Glutamatergic neuron (in vitro differentiated cells): ENCODE measurements at places on chromosomes 6 and 20. TPM values are rescaled to one million over a fixed set of nuclear protein-coding genes. Genes with fewer than 3 reads are reported as not detected.

DNA sequence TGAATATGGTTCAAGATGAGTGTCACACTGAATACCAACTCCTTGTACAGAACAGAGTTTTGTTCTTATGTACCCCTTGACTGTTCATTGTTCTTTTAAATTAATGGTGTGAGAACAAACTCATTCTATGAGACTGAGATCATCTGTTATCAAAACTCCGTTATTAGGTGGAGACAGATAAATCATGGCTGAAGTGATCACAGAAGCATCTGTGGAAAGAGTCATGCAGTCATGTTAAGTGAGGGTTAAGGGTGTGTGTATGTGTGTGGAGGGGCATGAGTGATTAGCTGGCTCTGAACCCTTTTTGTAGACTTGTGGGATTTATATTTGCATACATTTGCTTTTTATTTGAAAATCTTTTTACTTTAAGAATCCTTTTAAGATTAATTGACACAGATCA lies 24.7 kb downstream of the ADGRG6 start:
- DNase-seq, result no peak
- no peaks in the 10 kb centered on the region for H3K36me3 ChIP-seq
- no peak overlapping the region for H3K27ac ChIP-seq
- H3K27me3 ChIP-seq, result no peaks in the 10 kb centered on the region
- no peak overlapping the region for H3K4me3 ChIP-seq

DNA sequence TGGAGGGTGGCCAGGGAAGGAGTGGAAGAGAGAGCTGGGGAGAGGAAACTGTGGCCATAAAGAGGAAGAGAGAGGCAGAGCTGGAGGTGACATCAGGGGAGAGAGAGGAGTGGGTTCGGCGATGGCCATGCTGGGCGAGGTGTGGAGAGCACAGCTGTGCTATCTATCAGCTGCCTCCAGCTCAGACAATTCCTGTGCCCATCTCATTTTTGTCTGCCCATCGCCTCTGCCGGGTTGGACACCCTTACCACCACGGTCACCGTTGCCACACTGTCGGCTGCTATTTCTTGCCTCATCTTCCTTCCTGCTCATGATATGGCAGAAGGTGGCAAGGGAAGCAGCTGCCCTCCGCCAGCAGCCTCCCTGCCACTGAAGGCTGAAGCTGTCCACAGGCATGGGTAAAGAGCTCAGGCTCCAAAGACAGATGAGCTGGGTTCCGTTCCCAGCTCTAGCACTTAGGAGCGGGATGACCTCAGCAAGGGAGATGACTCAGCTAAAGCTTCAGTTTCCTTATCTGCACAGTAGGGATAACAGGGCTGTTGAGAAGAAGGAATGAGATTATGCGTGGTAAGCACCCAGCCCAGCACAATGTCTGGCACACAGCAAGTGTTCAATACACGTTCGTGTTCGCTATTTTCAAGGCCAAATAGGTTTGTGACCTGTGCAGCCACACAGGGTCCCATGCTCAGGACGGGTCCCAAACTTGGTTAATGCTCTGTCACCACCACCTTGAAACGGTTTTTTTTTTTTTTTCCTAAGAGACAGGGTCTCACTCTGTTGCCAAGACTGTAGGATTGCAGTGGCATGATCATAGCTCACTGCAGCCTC lies 21.9 kb upstream of the TAF8 start:
- DNase-seq, result no peak
- H3K27ac ChIP-seq, result no peak overlapping the region
- no peak overlapping the region for H3K4me3 ChIP-seq
- no peaks in the 10 kb centered on the region for H3K36me3 ChIP-seq

DNA sequence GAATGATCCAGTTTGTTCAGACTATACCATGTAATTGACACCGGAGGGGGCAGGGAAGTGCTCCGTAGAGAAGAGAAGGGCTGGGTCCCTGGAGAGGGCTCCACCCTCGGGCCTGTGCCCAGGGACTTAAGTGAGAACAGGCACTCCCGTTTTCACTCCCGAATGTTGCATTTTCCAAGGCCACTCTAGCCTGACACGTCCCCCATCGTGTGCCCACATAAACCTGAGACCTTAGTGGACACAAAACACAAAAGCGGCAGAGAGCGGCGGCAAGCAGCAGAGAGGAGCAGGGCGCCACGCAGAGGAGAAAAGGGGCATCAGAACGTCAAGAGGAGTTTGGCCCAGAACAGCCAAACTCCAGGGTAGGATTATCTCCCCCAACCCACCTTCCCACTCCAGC lies 1405.1 kb downstream of the GRIK2 start:
- peak overlapping the region; percentile 53 for H3K27ac ChIP-seq
- no peaks in the 10 kb centered on the region for H3K27me3 ChIP-seq
- H3K4me1 ChIP-seq, result peaks cover 10% of the 10 kb centered on the region
- no peaks in the 10 kb centered on the region for H3K36me3 ChIP-seq

DNA sequence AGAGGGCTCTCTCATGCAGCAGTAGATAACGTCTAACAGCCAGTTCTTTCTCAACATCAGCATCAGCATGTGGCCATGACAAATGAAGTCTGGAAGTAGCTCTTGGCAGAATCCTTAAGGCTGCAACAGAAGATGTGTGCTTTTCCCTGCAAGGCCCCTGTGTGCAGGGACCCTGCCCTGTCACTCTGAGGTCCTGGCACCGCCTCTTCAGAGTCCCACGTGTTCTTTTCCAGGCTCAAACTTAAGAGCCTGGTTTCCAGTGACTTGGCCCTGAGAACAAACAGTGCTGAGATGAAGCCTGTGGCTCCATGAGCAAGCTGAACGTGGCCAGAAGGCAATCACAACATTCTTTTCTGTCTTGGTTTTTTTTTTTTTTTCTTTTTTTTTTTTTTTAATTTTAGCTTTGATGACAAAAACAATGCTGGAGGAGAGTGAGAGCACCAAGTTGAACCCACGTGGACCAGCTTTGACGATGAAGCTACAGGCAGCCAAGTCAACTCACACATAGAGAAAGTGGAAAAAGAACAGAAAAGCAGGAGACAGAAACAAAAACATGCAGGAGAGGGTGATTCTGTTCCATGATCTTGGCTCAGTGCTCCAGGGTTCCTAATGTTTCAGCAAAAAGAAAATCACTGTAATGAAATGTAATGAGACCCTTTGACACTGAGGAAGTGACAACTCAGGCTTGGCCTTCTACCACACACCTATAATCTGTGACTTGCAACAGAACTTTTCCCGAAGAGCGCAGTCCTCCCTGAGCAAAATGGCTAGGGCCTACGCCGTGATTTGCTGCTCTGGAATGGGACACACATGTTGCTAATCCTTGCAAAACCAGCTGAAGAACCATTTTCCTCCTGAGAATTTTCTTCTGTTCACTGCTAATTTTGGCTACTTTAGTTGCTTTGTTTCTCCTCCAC lies 86.1 kb downstream of the FOXC1 start:
- no peak for DNase-seq
- no peak overlapping the region for H3K27ac ChIP-seq
- H3K4me1 ChIP-seq, result peaks cover 2% of the 10 kb centered on the region
- H3K27me3 ChIP-seq, result no peaks in the 10 kb centered on the region
- H3K36me3 ChIP-seq, result peaks cover 6% of the 10 kb centered on the region

- H3K27me3 ChIP-seq, result peaks cover 3% of the 10 kb centered on the region
- H3K4me1 ChIP-seq, result peaks cover 4% of the 10 kb centered on the region
- no peak for DNase-seq
- no peaks in the 10 kb centered on the region for H3K36me3 ChIP-seq
Observed at GRCh38 chr6:75855052-75855451, 106.0 kb downstream of the MYO6 start.

- no peak for DNase-seq
- H3K27me3 ChIP-seq, result no peaks in the 10 kb centered on the region
- H3K4me3 ChIP-seq, result peak overlapping the region; percentile 90
- H3K36me3 ChIP-seq, result no peaks in the 10 kb centered on the region
- peaks cover 11% of the 10 kb centered on the region for H3K4me1 ChIP-seq
Observed at GRCh38 chr6:26401389-26401986, 587 bp upstream of the BTN3A1 start.

- H3K4me3 ChIP-seq, result no peak overlapping the region
- H3K4me1 ChIP-seq, result no peaks in the 10 kb centered on the region
- no peaks in the 10 kb centered on the region for H3K36me3 ChIP-seq
- no peaks in the 10 kb centered on the region for H3K27me3 ChIP-seq
- no peak overlapping the region for H3K27ac ChIP-seq
Observed at GRCh38 chr20:50605136-50605535, 86.2 kb downstream of the RIPOR3 start.

GRCh38 chr6:74044417-74045096 lies 348.6 kb downstream of the CD109 start:
- H3K27me3 ChIP-seq, result no peaks in the 10 kb centered on the region
- H3K27ac ChIP-seq, result no peak overlapping the region
- no peak overlapping the region for H3K4me3 ChIP-seq
- no peak for DNase-seq

GRCh38 chr6:143543435-143543834 lies 31.9 kb upstream of the FUCA2 start:
- no peak overlapping the region for H3K27ac ChIP-seq
- H3K4me1 ChIP-seq, result no peaks in the 10 kb centered on the region
- no peak overlapping the region for H3K4me3 ChIP-seq
- no peaks in the 10 kb centered on the region for H3K27me3 ChIP-seq
- H3K36me3 ChIP-seq, result no peaks in the 10 kb centered on the region

- H3K36me3 ChIP-seq, result no peaks in the 10 kb centered on the region
- no peaks in the 10 kb centered on the region for H3K4me1 ChIP-seq
- no peak for DNase-seq
Observed at GRCh38 chr6:43978473-43979346, 148.5 kb downstream of the MRPL14 start.

DNA sequence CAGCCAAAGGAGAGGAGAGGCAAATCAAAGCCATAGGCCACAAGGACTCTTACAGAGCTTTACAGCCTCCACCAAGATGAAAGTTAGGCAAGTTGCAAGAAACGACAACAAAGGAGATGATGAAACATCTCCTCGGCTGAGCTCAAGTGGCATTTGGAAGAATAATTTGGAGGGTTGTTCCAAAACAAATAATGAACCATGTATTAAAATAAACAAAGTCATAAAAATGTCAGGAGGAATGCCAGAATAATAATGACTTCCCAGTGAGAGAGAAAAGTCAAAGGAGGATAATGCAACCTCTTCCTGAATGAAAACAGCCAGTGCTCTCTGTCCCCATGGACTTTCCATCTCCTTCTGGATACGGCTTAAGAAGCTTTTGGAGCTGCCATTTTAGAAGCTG lies 371.4 kb upstream of the ID4 start:
- DNase-seq, result no peak
- H3K4me1 ChIP-seq, result peaks cover 3% of the 10 kb centered on the region
- H3K27me3 ChIP-seq, result no peaks in the 10 kb centered on the region
- H3K4me3 ChIP-seq, result no peak overlapping the region
- no peak overlapping the region for H3K27ac ChIP-seq

DNA sequence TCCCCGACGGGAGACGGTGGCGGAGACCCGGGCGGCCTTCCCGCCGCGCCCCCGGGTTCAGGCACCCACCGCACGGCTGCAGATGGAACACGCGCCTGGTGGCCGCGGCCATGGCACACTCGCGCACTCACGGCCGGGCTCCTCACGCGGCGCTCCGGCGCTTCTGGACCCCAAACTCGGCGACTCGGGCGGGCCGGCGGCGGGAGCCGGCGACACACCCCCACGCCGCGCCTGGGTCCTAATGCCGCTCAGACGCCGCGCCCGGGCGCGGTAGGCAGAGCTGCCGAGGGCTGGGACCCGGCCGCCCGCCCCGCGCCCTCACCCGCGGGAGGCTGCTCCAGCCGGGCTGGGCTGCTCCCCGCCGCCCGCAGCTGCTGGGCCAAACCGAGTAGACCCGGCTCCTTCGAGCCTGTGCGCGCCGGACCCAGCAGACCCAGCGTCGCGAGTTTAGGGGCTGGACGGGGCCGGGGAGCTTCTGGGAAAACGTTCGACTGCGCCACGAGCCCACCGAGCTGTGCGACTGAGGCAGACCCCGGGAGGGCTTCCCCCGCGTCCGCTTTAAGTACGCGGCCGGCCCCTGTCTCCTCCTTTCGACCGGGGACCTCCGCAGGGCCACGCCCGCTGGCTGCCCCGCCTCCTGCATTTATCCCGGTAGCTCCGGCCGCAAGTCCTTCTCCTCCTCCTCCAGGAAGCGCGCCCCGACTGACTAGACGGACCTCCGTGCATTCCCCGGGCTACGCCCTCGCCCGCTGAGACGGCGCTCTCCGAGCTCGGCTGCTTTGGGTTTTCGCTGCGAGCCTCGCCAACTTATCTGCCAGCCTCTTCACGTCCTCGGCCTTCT lies at the start of gene SLC4A11:
SLC4A11 (minus strand) TSS at position 165 of the 841 bp plus-strand sequence; CDS start at position 112, 53 bp downstream.
- peak; percentile 66 for DNase-seq
- no peak within 1 kb of the TSS for H3K27ac ChIP-seq
- peaks cover 18% of the 10 kb centered on the region for H3K27me3 ChIP-seq
- peak within 1 kb of the TSS; percentile 88 for H3K4me3 ChIP-seq

GRCh38 chr6:16129623-16130401 lies 926 bp downstream of the MYLIP start:
- no peaks in the 10 kb centered on the region for H3K36me3 ChIP-seq
- H3K4me3 ChIP-seq, result peak overlapping the region; percentile 92
- H3K4me1 ChIP-seq, result peaks cover 18% of the 10 kb centered on the region

DNA sequence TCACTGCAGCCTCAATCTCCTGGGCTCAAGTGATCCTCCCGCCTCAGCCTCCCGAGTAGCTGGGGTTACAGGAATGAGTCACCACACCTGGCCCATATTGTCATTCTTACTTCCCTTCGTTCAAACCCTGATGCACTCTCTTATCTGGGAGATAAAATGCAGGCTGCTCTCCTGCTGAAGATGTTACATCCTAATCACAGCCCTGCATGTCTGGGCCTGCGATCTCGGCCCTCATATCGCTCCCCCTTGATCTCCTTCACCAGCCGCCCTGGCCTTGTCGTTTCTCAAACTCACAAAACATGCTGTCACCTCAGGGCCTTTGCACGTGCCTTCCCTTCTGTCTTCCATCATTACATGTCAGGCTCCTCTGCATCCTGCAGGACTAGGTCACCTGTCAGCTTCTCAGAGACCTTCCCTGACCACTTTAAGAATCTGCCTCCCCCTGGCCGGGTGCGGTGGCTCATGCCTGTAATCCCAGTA lies 8.8 kb upstream of the C20orf203 start:
- H3K4me1 ChIP-seq, result peaks cover 22% of the 10 kb centered on the region
- H3K36me3 ChIP-seq, result no peaks in the 10 kb centered on the region
- no peak overlapping the region for H3K4me3 ChIP-seq
- peaks cover 5% of the 10 kb centered on the region for H3K27me3 ChIP-seq

- DNase-seq, result peak; percentile 17
- H3K36me3 ChIP-seq, result no peaks in the 10 kb centered on the region
- no peaks in the 10 kb centered on the region for H3K4me1 ChIP-seq
- H3K4me3 ChIP-seq, result no peak overlapping the region
- no peaks in the 10 kb centered on the region for H3K27me3 ChIP-seq
- H3K27ac ChIP-seq, result no peak overlapping the region
Observed at GRCh38 chr6:107185391-107185970, 70.2 kb upstream of the BEND3 start.

GRCh38 chr20:8530022-8530421 lies 398.0 kb downstream of the PLCB1 start:
- no peak overlapping the region for H3K4me3 ChIP-seq
- H3K27me3 ChIP-seq, result no peaks in the 10 kb centered on the region
- H3K36me3 ChIP-seq, result no peaks in the 10 kb centered on the region
- no peak for DNase-seq

CST4 gene
- total RNA-seq, result not detected

OR2B2 gene
- not detected for total RNA-seq

PRDM13 gene
- total RNA-seq, result 13.9 TPM

ZC2HC1B gene
- total RNA-seq, result not detected
